ENCODE measurements at places on chromosomes 7 and 10. TPM values are rescaled to one million over a fixed set of nuclear protein-coding genes. Genes with fewer than 3 reads are reported as not detected.

GRCh38 chr10:67506083-67506756 is 189.8 kb downstream of the CTNNA3 start:
- no peaks in the 10 kb centered on the region for H3K4me1 ChIP-seq
- H3K27me3 ChIP-seq, result no peaks in the 10 kb centered on the region
- no peak overlapping the region for H3K4me3 ChIP-seq
- no peaks in the 10 kb centered on the region for H3K36me3 ChIP-seq
- no peak overlapping the region for H3K27ac ChIP-seq

- no peak overlapping the region for H3K27ac ChIP-seq
- peaks cover 7% of the 10 kb centered on the region for H3K4me1 ChIP-seq
- no peak for DNase-seq
Measured at GRCh38 chr10:44415121-44415520, 30.2 kb upstream of the CXCL12 start.

DNA sequence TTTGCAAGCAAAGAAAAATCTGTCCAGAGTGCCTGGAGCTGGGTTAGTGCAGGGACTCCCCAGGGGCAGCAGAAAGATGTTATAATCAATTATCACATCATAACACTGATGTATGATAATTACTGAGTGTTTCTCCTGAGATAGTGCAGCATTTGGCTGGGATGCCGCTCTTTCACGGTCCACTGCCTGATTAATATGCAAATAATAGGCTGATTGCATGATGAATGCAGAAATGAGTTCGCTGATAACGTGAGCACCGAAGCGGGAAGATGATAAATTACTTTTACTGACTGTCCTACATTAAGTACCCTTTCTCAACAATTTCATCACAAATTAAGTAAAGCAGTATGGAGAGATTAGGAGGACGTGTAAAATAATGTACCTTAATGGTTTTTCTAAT is 71.4 kb upstream of the SH2B2 start:
- H3K27ac ChIP-seq, result no peak overlapping the region
- H3K36me3 ChIP-seq, result peaks cover 15% of the 10 kb centered on the region
- H3K4me1 ChIP-seq, result no peaks in the 10 kb centered on the region
- no peak overlapping the region for H3K4me3 ChIP-seq
- no peak for DNase-seq
- no peaks in the 10 kb centered on the region for H3K27me3 ChIP-seq

DNA sequence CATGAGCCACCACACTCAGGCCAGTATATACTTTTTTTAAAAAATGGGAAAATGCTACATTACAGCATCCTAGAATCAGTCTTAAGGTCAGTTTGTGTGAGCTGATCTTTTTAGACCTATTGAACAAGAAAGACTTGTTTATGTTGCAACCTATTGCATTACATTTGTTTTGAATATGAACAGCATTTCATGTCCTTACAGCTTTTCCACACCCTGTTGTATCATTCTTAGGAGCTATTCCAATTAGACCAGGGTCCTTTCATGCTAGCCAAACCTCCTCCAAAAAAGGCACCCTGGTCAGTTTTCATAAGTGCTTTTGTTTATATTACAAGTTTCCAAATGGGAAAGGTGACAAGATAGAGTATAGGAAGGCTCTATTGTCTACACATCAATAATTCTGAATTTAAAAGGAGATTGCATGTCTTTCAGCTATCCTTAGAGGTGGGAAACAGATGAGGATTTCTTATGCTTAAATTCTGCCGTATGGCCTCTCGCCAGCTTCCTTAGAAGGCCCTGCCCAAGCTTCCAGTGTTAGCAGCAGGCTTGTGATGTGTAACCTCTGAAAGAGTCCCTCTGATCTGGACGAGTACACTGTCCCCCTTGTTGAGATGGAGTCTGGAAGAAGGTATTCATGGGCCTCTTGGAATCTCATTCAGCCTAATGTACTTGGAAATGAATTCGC is 171.9 kb downstream of the OTUD1 start:
- H3K4me1 ChIP-seq, result no peaks in the 10 kb centered on the region
- no peaks in the 10 kb centered on the region for H3K27me3 ChIP-seq
- no peak overlapping the region for H3K27ac ChIP-seq
- H3K36me3 ChIP-seq, result no peaks in the 10 kb centered on the region

GRCh38 chr10:128115356-128115755 is 10.9 kb downstream of the MKI67 start:
- no peaks in the 10 kb centered on the region for H3K27me3 ChIP-seq
- no peak overlapping the region for H3K27ac ChIP-seq
- DNase-seq, result no peak
- H3K4me3 ChIP-seq, result no peak overlapping the region
- no peaks in the 10 kb centered on the region for H3K36me3 ChIP-seq
- H3K4me1 ChIP-seq, result no peaks in the 10 kb centered on the region

DNA sequence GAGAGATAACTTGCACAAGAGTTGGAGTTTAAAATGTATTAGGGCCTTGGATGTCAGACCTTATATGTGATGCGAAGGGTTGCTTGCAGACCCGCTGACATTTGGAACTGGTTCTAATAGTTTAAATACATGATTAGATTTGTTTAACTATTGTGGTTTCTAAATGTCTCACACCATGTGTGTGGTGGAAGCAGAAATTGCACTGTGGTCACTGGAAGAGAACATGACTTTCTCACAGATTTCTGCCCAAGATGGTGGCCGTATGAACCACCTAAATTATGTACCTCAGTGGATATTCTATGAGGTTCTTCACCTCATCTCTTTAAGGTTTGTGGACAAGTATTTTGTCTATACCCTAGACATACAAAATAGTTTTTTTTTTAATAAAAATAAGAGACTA is 8.2 kb upstream of the C1QL3 start:
- H3K27me3 ChIP-seq, result no peaks in the 10 kb centered on the region
- no peak for DNase-seq
- H3K4me3 ChIP-seq, result no peak overlapping the region
- H3K4me1 ChIP-seq, result no peaks in the 10 kb centered on the region
- H3K27ac ChIP-seq, result no peak overlapping the region

- DNase-seq, result no peak
- H3K4me1 ChIP-seq, result no peaks in the 10 kb centered on the region
- no peaks in the 10 kb centered on the region for H3K36me3 ChIP-seq
- H3K27me3 ChIP-seq, result no peaks in the 10 kb centered on the region
Measured at GRCh38 chr10:51340845-51341610, 266.7 kb downstream of the PRKG1 start.

DNA sequence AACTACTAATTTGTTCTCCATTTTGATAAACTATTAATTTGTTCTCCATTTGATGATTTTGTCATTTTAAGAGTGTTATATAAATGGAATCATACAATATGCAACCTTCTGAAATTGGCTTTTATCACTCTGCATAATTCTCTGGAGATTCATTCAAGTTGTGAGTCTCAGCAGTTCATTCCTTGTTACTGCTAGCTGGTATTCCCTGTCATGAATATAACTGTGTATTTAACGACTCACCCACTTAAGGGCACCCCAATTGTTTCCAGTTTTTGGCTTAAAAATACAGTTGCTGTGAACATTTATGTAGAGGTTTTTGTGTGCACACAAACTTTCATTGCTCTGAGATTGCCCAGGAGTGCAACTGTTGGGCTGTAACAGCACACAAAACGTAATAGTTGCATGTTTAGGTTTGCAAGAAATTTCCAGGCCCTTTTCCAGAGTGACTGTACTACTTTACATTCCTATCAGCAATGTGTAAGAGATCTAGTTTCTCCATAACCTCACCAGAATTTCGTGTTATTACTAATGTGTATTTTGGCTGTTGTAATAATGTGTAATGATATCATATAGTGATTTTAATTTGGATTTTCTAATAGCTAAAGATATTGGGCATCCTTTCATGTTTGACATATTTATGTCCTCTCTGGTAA is 153.2 kb upstream of the ADCY1 start:
- H3K4me1 ChIP-seq, result no peaks in the 10 kb centered on the region
- no peak for DNase-seq
- H3K4me3 ChIP-seq, result no peak overlapping the region
- H3K36me3 ChIP-seq, result no peaks in the 10 kb centered on the region
- peaks cover 6% of the 10 kb centered on the region for H3K27me3 ChIP-seq

DNA sequence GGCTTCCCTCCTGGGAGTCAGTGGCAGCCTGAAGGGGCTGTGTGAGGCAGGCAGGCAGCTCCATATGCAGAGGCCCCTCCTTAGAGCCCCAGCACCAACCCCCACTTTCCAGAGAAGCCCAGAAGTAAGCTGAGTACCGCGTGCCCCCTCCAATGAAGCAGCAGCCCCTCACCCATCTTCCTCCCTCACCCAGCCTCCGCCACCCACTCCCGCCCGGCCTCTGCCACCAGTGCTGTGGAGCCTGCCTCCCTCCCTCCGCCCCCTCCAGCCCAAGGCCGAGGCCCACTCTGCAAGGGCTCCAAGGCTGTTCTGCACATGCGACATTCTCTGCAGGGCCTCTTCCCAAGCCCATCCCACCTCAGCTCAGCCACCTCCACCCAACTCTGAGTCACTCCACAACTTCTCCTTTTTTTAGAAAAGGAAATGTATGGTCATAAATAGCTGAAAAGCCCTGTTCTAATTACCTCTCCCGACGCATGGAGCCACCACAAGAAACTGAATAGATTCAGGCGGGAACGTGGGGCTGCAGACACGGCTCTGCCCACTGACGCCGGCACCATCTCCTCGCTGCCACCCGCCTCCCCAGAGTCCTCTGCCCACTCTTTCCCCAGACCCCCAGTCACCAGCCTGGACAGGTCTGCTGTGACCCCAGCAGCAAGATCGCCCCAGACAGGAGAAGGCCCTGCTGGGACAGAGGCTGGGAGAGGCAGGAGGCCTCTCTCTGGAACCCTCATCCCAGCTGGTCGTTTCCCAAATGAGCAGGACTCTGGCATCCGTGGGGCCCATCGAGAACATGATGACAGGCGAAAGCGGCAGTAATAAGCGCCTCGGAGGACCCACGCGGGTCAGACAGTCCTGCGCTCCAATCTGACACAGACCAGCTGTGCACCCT is 213.9 kb downstream of the MAD1L1 start:
- peak; percentile 71 for DNase-seq
- H3K27ac ChIP-seq, result peak overlapping the region; percentile 65
- H3K36me3 ChIP-seq, result no peaks in the 10 kb centered on the region
- no peak overlapping the region for H3K4me3 ChIP-seq
- peaks cover 13% of the 10 kb centered on the region for H3K4me1 ChIP-seq
- no peaks in the 10 kb centered on the region for H3K27me3 ChIP-seq

DNA sequence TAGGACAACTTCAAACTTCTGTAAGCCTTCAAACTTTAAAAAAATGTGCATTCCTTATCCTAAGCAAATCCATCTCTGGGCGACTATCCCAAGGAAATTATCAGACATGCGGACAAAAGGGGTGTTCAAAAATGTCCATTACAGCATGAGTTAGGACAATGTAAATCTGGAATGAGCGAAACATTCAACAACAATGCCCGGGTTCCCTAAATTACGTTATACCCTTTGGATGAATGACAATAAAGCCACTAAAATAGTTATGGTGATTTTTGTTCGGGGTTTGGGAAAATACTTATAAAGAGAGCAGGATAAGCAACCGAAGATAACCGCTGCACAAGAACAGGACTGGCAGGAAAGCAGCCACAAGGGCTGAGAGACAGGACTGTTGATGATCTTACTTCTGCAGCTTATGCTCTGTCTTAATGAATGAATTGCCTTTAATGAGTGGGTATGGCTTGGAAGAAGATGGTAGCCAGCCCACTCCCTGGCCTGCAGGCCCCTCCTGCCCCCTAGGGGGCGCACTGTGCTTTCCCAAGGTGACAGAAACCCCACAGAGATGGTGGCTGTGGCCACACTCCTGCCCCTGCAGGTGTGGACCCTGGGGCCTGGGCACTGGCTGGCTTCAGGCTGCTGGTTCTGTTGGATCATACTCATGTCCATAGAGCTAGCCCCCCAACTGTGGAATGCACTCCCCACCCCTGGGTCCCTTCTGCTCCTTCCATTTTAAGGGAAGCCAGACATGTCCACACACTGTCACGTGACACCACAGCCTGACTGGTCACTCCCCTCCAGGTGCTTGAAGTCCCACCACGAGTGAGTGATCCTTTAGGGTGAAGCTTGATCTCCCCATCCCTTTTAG is 45.0 kb downstream of the ZCCHC24 start:
- peak; percentile 79 for DNase-seq
- H3K36me3 ChIP-seq, result no peaks in the 10 kb centered on the region
- peak overlapping the region; percentile 91 for H3K27ac ChIP-seq
- no peaks in the 10 kb centered on the region for H3K27me3 ChIP-seq

DNA sequence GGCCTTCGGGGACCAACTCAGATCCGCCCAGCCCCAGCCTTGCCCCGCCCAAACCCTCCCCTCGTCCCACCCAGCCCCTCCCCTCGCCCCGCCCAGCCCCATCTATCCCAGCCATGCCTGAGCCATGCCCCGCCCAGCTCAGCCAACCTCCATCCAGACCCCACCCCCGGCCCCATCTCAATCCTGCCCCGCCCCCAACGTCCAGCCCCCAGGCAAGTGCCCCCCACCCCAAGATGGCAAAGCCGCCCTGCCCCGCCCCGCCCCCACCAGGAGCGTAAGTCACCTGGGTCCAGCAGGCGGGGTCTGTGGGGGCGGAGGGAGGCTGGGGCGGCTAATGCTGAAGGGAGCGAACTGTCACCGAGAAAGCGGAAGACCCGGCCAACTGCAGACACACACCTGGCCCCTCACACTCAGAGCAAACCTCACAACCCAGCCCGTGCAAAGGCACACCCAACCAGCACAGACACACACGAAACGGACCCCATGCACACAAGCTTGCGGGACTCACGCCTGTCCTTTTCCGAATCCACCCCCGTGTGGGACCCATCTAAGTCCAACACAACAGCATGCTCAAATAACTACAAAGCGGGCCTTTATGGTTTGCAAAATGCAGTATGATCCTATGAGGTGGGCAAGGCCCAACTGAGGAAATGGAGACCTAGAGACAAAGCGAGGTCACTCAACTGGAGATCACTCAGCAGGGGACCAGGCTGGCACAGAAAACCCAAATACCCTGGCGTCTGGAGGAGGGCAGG is 11.5 kb upstream of the OGA start:
- no peaks in the 10 kb centered on the region for H3K27me3 ChIP-seq
- no peak overlapping the region for H3K27ac ChIP-seq
- peak; percentile 76 for DNase-seq
- no peaks in the 10 kb centered on the region for H3K36me3 ChIP-seq
- H3K4me3 ChIP-seq, result peak overlapping the region; percentile 58

DNA sequence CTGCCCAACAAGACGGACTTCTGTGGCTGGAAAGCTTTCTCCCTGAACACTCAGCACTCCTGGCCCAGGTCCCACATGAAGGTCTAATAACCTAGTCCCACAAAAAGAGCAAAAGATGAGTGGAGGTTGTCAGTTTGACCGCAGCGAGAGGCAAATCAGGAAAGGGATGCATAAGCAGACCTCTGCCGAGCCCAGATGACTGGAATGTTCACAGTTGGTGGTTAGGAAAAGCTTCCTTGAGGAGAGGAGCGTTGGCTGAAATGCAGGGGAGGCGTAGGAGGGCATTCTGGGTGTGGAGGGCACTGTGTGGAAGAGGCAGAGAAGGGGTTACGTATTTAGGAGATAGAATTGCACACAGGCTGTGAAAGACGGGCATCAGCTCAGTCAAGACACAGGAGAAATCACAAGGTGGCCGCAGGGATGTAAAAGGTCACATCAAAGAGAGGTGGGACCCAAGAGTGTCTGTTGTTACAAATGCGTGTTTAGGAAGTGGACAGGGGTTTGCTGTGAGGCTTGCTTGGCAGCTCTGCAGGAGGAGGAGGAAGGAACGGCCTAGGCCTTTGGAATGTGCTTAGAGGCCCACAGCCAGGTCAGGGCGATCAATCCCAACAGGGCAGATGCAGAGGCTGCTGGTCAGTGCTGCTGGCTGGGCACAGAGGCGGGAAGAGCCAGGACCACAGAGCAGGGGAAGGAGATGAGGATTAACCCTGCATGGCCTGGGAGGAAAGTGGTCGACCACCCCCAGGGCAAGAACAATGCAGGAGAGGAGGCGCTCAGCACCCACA is 133.5 kb downstream of the VIPR2 start:
- H3K27ac ChIP-seq, result no peak overlapping the region
- H3K36me3 ChIP-seq, result no peaks in the 10 kb centered on the region
- peak; percentile 41 for DNase-seq
- H3K27me3 ChIP-seq, result no peaks in the 10 kb centered on the region

The CCDC201 gene
- total RNA-seq, result not detected

The PLAC9 gene
- total RNA-seq, result 24.1 TPM

The ZC3HAV1 gene
- total RNA-seq, result 36.0 TPM

The OTUD1 gene
- total RNA-seq, result 29.4 TPM
